ENCODE measurements at places on chromosomes 16 and 17.

DNA sequence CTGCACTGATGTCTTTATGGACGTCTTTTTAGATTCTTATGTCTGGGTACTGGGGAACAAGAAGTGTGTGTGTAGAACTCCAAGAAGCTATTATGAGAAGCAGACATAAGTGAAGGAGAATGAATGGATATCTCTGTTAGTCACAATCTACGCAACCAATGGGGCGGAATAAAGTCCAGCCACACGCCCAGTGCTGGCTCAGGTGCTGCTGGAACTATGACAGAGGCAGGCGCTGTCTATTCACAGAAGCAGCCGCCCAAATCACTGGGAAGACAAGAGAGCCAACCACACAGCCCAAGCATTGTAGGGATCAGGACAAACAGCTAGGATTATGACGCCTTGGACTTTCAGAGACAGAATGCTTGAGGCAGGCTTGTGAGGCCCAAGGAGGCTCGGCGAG, 43.9 kb upstream of the ICAM2 start:
- DNase-seq: no peak

DNA sequence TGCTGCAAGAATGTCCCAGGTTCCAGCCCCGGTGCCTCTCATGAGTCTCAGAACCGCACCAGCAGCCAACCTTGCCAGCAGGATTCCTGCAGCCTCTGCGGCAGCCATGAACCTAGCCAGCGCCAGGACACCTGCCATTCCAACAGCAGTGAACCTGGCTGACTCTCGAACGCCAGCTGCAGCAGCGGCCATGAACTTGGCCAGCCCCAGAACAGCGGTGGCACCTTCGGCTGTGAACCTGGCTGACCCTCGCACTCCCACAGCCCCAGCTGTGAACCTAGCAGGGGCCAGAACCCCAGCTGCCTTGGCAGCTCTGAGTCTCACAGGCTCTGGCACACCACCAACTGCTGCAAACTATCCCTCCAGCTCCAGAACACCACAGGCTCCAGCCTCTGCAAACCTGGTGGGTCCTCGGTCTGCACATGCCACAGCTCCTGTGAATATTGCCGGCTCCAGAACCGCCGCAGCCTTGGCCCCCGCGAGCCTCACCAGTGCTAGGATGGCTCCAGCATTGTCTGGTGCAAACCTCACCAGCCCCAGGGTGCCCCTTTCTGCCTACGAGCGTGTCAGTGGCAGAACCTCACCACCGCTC, 9.8 kb downstream of the ELOB start:
- DNase-seq: no peak

DNA sequence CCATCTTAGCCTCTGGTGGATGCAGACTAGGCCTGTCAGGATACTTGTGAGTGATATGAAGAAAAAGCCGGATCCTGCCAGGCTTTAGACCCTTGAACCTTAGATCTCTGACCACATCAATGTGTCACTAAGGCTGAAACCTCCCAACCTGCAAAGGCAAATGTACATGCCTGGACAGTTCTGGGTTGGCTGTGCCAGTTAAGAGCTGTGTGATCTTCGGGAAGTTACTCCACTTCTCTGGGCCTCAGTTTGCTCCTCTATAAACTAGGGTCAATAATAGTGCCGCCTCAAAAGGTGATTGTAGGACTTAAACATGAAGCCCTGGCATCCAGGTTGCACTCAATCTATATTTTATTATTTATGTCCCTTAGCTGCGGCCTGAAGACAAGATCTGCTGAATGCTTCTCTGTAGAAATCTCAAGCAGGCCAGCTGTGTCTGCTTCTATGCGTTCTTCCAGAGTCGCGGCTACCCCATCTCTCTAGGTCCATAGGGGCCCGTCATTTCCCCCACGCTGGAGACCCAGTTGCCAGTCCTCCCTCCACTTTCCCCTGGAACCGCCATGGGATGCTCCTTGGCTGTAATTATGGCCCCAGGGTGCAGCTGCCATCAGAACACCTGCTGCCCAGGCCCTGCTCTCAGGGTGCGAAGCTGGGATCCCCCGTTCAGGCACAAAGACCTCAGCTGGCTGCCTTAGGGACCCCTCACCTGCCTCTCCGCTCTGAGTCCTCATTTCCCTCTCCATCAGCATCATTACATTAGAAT, 50.2 kb downstream of the AKAP1 start:
- no peak for DNase-seq

DNA sequence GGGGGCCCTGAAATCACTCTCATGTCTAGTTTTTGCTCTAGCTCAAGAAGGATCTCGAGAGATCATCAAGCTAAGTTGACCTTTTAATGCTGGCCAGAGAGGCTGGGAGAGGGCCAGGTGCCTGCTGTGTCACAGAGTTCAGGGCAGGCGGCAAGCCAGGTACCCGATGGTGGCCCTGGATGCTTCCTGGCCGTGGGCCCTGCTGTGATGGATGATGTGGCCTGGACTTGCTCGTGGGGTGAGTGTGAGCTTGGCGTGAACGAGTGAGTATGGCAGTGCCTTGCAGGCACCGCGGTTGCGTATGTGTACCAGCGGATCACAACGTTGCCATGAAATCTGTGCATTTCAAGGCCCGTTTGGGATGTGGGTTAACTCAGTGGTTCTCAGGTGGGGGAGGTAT, 7.4 kb downstream of the IRF8 start:
- peak; percentile 1 for DNase-seq

GRCh38 chr16:15792563-15792971, 64.3 kb downstream of the MYH11 start:
- no peak for DNase-seq

DNA sequence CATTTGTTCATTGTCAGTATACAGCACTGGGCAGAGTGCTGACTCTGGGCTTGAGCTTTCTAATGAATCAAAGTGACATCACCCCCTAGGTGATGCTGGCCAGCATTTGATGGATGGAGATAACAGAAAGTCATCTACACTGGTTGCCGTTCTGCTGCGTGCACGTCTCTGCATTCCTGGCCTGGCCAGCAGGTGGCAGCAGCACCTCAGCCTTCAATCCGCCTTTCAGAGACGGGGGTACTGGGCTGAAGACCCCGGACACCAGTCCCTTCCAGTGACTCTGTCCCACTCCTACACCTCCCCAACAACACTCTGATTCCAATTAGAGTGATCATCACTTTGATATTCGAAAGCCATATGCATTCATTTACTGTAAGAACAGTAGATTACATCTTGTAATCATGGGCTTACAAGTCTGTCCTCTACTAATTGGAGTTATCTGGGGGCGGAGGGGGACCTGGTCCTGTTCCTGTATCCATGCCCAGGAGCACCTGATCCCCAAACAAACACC, 6.0 kb downstream of the CPSF4L start:
- DNase-seq: no peak

DNA sequence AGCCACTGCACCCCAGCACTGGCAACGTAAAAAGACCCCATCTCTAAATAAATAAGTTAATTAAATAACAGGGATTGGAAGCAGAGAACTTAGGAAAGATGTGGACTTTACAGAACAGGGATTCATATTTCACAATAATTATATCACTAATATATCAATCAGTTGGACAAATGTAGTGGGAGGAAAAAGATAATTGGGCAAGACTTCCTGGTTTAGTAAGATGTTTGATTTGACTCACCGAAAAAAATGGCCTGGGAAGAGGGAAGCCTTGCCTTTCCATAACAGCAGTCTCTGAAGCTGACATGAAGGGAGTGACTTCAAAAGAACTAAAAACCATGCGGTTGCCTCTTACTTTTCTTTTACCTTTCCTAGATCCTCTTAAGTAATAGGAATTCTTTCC, 15.2 kb upstream of the C17orf78 start:
- DNase-seq: no peak

DNA sequence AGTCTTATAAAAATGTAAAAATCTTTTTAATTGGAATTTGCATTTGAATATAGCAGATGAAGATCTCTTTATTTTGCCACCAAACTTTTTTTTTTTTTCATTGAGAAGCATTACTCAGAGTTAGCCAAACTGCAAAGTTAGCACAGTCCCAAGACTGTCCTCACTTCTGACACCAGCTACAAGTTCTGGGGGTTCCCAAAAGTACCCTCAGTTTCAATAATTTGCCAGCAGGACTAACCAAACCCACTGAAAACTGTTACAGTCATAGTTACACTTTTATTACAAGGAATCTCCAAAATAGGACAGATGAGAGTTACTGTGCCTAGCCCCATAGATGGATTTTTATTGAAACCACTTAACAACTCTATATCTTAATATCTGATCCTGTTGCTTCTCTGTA, 144.1 kb downstream of the CHD9 start:
- no peak for DNase-seq

DNA sequence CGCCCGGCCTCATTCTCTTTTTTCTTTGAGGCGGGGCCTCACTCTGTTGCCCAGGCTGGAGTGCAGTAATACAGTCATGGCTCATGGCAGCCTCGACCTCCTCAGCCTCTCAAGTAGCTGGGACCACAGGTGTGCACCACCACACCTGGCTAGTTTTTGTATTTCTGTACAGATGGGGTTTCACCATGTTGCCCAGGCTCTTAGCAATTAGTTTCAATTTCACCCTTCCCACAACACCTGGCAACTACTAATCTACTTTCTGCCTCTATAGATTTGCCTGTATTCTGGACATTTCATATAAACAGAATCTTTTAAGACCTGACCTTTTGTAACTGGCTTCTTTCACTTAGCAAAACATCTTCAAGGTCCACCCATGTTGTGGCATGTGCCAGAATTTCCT, 8.0 kb upstream of the NT5M start:
- no peak for DNase-seq

GRCh38 chr16:88777471-88778270, 7.3 kb downstream of the PIEZO1 start:
- DNase-seq: no peak
